ENCODE measurements at places on chromosomes 11 and 22. TPM values are rescaled to one million over a fixed set of nuclear protein-coding genes. Genes with fewer than 3 reads are reported as not detected.
A peak's percentile ranks its signal among the peaks of the same experiment; 100 is the strongest.

DNA sequence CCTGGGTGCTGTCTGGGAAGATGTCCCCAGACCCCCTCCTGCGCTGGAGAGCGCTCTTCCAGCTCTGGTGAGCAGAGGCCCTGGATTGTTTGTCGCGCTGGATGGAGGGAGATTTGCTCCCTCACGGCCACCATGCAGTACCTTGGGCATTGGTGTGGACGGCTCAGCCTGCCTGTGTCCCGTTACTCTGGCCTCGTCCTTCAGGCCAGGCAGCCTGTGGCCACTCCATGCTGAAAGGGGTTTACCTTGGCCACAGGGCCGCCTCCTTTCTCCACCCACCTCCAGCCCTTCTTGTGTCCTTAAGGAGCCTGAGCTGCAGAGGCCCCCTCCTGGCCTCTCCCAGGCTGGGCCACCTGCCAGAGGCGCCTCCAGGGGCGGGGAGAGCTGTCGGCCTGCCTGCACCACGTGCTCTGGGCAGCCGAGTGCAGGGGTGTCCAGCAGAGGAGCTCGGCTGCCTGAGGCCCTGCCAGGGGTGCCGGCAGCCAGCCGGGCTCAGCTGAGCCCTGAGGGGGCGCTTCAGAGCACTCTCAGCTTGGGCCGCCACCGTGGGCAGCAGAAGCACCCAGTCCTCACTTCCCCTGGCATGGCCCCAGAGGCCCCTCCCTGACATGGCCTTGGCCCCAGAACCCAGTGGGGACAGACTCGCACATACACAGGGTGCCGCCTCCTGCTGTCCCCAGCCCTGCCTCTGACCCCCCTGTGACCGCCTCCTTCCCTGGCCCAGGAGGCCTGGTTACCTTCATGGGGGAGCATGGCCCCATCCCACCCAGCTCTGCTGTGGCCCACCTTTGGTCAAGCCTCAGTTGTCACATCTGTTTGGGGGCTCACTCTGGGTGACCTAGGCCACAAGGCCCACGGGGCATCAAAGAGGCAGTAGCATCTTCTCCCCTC lies 3.4 kb downstream of the CCND1 start:
- H3K36me3 ChIP-seq = no peaks in the 10 kb centered on the region
- no peak overlapping the region for H3K4me3 ChIP-seq
- peaks cover 3% of the 10 kb centered on the region for H3K4me1 ChIP-seq
- no peak overlapping the region for H3K27ac ChIP-seq
- no peaks in the 10 kb centered on the region for H3K27me3 ChIP-seq

DNA sequence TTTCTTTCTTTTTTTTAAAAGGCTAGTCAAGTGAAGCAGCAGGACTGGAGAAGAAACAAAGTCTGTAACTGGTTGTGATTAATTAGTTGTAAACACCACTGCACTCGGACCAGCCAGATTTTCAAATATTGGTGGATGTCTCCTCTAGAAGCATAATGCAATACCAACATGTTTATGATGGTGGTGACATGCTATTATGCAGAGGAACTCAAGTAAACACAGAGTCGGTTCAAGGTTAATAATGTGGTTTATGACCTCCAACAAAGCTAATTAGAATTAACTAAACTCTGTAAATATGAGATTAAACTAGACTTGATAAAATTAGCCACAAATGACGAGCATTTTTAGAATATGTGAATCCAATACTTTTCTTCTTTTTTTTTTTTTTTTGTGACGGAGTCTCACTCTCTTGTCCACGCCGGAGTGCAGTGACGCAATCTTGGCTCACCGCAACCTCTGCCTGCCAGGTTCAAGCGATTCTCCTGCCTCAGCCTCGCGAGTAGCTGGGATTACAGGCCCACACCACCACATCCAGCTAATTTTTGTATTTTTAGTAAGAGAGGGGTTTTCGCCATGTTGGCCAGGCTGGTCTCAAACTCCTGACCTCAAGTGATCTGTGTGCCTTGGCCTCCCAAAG lies 11.8 kb upstream of the AGBL2 start:
- H3K36me3 ChIP-seq = no peaks in the 10 kb centered on the region
- no peak overlapping the region for H3K4me3 ChIP-seq
- DNase-seq = no peak
- H3K27me3 ChIP-seq = no peaks in the 10 kb centered on the region

DNA sequence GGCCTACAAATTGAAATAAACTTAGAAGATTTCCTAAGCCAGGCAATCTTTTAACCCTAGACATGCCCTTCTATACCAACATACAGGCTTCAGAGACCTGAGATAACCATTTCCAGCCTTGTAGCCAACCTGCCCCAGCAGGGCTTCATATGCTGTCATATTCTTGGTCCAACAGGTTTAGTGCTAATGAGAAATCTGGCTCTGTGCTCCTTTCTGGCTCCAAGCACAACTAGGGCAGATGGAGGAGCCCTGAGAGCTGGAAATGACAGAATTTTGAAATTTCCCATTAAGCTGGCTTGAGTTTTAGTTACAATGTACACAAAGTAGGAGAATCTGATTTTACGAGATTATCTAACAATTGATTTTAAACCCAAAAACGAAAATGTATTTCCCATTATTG lies 323.0 kb upstream of the CCDC90B start:
- H3K4me3 ChIP-seq = no peak overlapping the region
- H3K27me3 ChIP-seq = no peaks in the 10 kb centered on the region
- DNase-seq = no peak
- H3K36me3 ChIP-seq = no peaks in the 10 kb centered on the region
- H3K27ac ChIP-seq = no peak overlapping the region

DNA sequence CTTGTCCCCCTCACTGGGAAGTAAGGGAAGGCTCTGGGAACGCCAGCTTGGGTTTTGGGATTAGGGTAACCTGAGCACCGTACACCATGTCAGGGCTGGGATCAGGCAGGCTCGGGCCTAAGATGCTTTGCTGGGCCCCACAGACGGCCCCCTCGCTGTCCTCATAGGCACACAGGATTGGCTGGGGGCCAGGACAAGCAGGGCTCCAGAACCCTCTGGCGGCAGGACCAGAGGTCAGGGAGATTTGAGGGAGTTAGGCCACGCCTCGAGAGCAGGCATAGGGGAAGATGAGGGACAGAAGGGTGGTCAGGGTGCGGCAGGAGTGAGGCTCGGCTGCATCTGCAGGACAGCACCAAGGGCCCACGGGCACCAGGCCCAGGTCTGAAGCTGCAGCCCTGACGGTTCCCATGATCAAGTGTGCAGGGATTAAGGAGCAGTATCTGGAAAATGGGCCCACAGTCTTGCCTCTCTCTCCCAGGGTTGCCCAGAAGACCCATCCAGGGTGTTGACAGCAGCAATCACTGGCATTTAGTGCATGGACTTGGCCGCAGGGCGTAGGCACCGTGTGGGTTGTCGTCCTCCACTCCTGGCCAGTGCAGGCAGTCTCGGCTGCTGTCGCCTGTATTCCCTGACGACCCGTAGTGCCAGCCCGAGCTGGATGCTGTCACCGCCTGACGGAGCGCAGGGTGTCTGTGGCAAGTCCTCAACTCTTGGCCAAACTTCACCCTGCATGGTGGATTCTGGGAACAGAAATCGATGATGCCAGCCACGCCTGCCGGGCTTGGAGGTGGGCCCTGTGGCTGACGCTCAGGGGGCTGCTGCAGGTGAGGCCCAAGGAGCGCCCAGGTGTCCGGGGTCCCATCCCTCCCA lies 15.7 kb upstream of the GNB1L start:
- H3K4me3 ChIP-seq = no peak overlapping the region
- peak; percentile 13 for DNase-seq
- H3K27ac ChIP-seq = no peak overlapping the region
- no peaks in the 10 kb centered on the region for H3K36me3 ChIP-seq
- peaks cover 3% of the 10 kb centered on the region for H3K4me1 ChIP-seq

DNA sequence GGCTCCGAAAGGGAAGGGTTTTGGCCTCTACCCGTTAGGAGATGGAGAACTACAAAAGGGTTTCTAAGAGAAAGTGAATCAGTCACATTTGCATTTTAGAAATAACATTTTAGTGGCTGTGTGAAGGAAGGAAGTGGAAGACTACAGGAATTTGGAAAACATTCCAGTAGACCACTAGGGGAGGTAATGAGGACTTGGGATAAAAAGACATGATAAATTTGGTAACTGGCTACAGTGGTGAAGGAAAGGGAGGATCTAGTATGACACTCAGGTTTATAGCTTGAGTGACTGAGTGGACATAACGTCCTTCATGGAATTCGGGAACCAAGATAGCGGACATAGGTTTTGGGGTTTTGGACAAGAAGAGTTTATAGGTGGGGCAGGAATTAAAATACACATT lies 7.0 kb upstream of the RRM1 start:
- no peaks in the 10 kb centered on the region for H3K27me3 ChIP-seq
- no peak for DNase-seq
- no peaks in the 10 kb centered on the region for H3K4me1 ChIP-seq
- no peak overlapping the region for H3K27ac ChIP-seq
- H3K36me3 ChIP-seq = no peaks in the 10 kb centered on the region

GRCh38 chr11:119088406-119088805 lies 3.7 kb downstream of the HMBS start:
- no peak for DNase-seq
- no peaks in the 10 kb centered on the region for H3K27me3 ChIP-seq
- peaks cover 8% of the 10 kb centered on the region for H3K4me1 ChIP-seq
- H3K27ac ChIP-seq = no peak overlapping the region
- no peak overlapping the region for H3K4me3 ChIP-seq

Gene IL10RA
- 2.6 TPM for polyA plus RNA-seq

- H3K27ac ChIP-seq = no peak overlapping the region
- H3K27me3 ChIP-seq = no peaks in the 10 kb centered on the region
- H3K36me3 ChIP-seq = no peaks in the 10 kb centered on the region
- no peak for DNase-seq
- H3K4me1 ChIP-seq = no peaks in the 10 kb centered on the region
- no peak overlapping the region for H3K4me3 ChIP-seq
These were observed 20.9 kb downstream of the SOX6 start for GRCh38 chr11:16335236-16335962.

- no peak overlapping the region for H3K27ac ChIP-seq
- H3K4me1 ChIP-seq = peaks cover 2% of the 10 kb centered on the region
- no peaks in the 10 kb centered on the region for H3K27me3 ChIP-seq
- DNase-seq = no peak
- no peaks in the 10 kb centered on the region for H3K36me3 ChIP-seq
- no peak overlapping the region for H3K4me3 ChIP-seq
These were observed 2.9 kb downstream of the ZP1 start for GRCh38 chr11:60870276-60870675.

Gene DSCAML1
- polyA plus RNA-seq = 0.77 TPM

DNA sequence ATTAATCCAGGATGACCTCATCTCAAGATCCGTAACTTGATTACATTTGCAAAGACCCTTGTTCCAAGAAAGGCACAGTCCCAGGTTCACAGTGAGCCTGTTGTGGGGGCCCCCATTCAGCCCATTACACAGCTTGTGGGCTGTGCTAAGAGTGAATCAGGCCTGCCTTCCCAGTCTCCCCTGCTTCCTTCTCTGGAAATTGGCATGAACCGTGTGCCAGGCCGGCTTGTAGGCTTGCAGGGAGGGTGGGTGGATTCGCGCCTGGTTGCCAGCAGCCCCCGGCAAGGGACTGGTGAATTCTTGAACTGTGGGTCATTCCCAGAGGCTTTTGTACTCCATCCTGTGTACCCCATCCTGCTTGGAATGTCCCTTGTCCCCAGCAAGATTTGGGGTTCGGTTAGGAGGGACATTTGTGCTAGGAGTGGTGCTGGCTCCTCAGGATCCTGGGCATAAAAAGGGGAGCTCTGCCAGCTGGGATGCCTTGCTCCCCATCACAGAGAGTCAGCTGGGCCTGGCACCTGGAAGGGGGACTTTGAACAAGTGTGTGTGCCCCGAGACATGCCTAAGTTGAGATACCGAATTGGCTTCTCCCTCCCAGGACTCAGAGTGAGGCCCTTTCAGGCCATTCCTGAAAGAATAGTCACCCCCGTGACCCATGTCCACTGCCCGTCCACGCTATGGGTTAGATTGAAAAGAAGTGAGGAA lies 818.2 kb downstream of the BRD1 start:
- no peaks in the 10 kb centered on the region for H3K36me3 ChIP-seq
- H3K27ac ChIP-seq = no peak overlapping the region
- H3K4me1 ChIP-seq = no peaks in the 10 kb centered on the region
- no peak for DNase-seq
- H3K27me3 ChIP-seq = no peaks in the 10 kb centered on the region

Gene ZC3H7B
- polyA plus RNA-seq = 30.7 TPM

GRCh38 chr22:35521358-35522224 lies 19.0 kb upstream of the RASD2 start:
- H3K4me1 ChIP-seq = peaks cover 2% of the 10 kb centered on the region
- H3K27ac ChIP-seq = no peak overlapping the region
- no peak overlapping the region for H3K4me3 ChIP-seq
- no peak for DNase-seq
- no peaks in the 10 kb centered on the region for H3K27me3 ChIP-seq

- no peak overlapping the region for H3K27ac ChIP-seq
- H3K4me1 ChIP-seq = no peaks in the 10 kb centered on the region
- no peak overlapping the region for H3K4me3 ChIP-seq
- no peaks in the 10 kb centered on the region for H3K36me3 ChIP-seq
- DNase-seq = no peak
- H3K27me3 ChIP-seq = no peaks in the 10 kb centered on the region
These were observed 5.1 kb downstream of the GRAMD4 start for GRCh38 chr22:46625113-46625842.

Gene GSC2
- polyA plus RNA-seq = not detected

Gene MMP10
- polyA plus RNA-seq = 0.61 TPM

Gene LMF2
- 52.3 TPM for polyA plus RNA-seq
